ENCODE measurements at places on chromosomes 12 and 14. TPM values are rescaled to one million over a fixed set of nuclear protein-coding genes. Genes with fewer than 3 reads are reported as not detected.

IFI27L2 gene
- 146 TPM for total RNA-seq

ZDHHC22 gene
- not detected for total RNA-seq

- H3K27ac ChIP-seq: no peak overlapping the region
- no peaks in the 10 kb centered on the region for H3K4me1 ChIP-seq
- H3K4me3 ChIP-seq: no peak overlapping the region
- H3K27me3 ChIP-seq: no peaks in the 10 kb centered on the region
- DNase-seq: no peak
Measured at GRCh38 chr12:110627500-110628195, 13.7 kb downstream of the TCTN1 start.

- no peak for DNase-seq
- H3K36me3 ChIP-seq: no peaks in the 10 kb centered on the region
- H3K27me3 ChIP-seq: no peaks in the 10 kb centered on the region
- peak overlapping the region; percentile 32 for H3K27ac ChIP-seq
- no peaks in the 10 kb centered on the region for H3K4me1 ChIP-seq
Measured at GRCh38 chr12:92539976-92540781, 162.6 kb upstream of the PLEKHG7 start.

DNA sequence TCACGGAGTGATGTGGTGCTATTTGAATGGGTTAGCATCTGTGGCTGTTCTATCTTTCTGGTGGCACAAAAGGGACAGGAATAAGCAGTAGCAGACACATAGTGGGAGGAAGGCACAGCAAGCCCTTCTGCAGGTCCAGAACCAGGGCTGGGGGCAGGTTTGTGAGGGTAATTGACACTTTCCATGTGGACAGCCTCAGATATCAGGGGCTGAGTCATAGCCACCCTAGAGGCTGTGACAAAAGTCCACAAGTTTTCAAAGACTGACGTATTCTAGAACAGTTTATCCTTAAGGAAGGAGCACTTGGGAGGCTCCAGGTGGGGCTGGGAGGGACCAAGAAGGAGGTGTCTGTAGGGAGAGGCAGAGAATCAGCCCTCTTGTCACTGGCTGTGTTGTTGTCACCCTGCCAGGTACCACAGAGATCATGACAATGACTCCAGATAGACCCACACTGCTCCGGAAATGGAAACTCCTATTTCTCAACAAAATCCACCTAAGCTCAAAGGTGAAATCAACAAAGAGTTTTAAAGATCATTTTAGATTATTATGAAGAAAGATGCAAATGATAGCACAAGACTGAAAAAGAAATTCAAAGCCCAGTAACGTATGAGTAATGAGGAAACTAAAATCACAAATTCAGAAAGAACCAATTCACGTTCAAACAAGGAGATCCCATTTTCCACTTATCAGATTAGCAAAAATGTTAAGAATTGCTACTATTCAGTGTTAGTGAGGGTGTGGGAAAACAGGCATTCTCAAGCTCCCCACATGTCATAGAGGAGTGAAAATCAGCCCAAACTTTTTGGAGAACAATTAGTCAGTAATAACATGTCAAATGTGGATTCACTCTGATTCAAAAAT is 48.3 kb downstream of the NFKBIA start:
- H3K4me1 ChIP-seq: no peaks in the 10 kb centered on the region
- no peak overlapping the region for H3K4me3 ChIP-seq
- no peaks in the 10 kb centered on the region for H3K36me3 ChIP-seq
- no peaks in the 10 kb centered on the region for H3K27me3 ChIP-seq
- H3K27ac ChIP-seq: peak overlapping the region; percentile 59

Data from tibial nerve (tissue), 4 donors.